ENCODE measurements at places on chromosomes 7 and 10. TPM values are rescaled to one million over a fixed set of nuclear protein-coding genes. Genes with fewer than 3 reads are reported as not detected.

The MACC1 gene
- total RNA-seq: 0.09 TPM

The NEUROD6 gene
- total RNA-seq: not detected

The PITX3 gene
- total RNA-seq: not detected

The SFTPA1 gene
- not detected for total RNA-seq

The SKIDA1 gene
- 0.39 TPM for total RNA-seq

The SYCE1 gene
- total RNA-seq: 0.14 TPM

The UNCX gene
- not detected for total RNA-seq

The NUTM2D gene
- total RNA-seq: 4.9 TPM

The TMEM196 gene
- not detected for total RNA-seq

The ZNF804B gene
- total RNA-seq: not detected

The NPY gene
- not detected for total RNA-seq
